ENCODE measurements at places on chromosomes 12 and 14. TPM values are rescaled to one million over a fixed set of nuclear protein-coding genes. Genes with fewer than 3 reads are reported as not detected.

GRCh38 chr14:55819610-55820304 is 239.8 kb downstream of the KTN1 start:
- DNase-seq: no peak

DNA sequence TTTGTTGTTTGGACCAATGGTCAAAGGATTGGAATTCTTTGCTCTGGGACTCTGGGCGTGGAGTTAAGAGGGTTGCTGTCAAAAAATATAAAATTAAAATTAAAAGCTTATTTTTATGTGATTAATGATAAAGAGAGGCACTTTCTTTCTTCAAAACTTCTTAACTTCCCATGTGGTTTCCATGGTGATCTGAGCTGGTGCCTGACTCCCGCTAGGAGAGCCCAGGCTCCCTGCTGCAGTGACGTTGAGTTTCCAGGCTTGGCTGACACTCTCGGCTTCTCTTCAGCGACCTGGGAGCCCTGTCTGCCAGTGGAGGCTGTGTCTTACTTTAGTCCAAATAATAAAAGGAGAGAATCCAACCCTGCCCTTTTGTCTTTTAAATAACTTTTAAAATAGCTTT is 84.4 kb downstream of the GALC start:
- DNase-seq: no peak

Gene KCNJ8
- 4.1 TPM for total RNA-seq

DNA sequence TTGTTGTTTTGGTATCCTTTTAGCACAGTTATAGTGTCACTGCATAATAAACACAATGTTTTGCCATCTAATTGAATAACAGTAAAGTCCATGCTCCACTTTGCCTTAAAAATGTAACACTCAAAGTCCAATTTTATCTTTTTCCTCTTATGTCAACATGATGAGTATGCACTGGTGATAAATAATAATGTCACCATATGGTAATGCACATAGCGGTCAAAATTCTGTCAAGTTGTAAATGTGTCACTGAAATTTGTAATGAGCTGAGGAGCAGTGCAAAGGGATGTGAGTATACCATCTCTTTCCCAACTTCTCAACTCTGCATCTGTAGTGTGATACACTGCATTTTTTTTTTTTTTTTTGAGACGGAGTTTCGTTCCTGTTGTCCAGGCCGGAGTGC is 65.7 kb downstream of the EML5 start:
- DNase-seq: no peak

Gene OR11H12
- total RNA-seq: not detected
